ENCODE measurements at places on chromosomes 6 and 20. TPM values are rescaled to one million over a fixed set of nuclear protein-coding genes. Genes with fewer than 3 reads are reported as not detected.

Gene GLP1R
- total RNA-seq = 1.6 TPM

Gene EYA4
- 3.5 TPM for total RNA-seq

Gene APOBEC2
- total RNA-seq = not detected

Gene SYNJ2
- 3.9 TPM for total RNA-seq

Gene DLK2
- 8.3 TPM for total RNA-seq

Gene TFAP2D
- total RNA-seq = 0.92 TPM

Gene ATP6V1G2
- total RNA-seq = 69.4 TPM

Gene WFDC5
- not detected for total RNA-seq

Gene CST2
- not detected for total RNA-seq

Gene GRIK2
- total RNA-seq = 139 TPM

Measured in diencephalon (tissue), 1 donor.